ENCODE measurements at places on chromosomes 3 and 15. TPM values are rescaled to one million over a fixed set of nuclear protein-coding genes. Genes with fewer than 3 reads are reported as not detected.

DNA sequence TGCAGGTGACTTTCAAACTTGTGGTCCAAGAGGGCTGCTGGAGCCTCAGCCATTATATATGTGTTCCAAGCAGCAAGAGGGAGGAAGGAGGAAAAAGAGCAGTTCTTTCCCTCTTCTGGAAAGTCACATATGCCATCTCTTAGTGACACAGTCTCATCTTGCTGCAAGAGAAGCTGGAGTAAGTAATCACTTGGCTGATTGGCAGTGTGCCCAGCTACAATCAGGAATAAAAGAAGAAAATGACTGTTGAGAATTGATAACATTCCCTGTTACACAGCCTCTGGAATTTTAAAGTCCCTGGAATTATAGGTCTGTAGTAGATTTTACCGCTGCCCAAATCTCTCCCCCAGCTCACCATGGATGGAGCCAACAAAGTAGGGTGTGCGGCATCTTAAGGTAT is 31.4 kb upstream of the LYZL4 start:
- no peak for DNase-seq

Gene AP2M1
- total RNA-seq, result 404 TPM

DNA sequence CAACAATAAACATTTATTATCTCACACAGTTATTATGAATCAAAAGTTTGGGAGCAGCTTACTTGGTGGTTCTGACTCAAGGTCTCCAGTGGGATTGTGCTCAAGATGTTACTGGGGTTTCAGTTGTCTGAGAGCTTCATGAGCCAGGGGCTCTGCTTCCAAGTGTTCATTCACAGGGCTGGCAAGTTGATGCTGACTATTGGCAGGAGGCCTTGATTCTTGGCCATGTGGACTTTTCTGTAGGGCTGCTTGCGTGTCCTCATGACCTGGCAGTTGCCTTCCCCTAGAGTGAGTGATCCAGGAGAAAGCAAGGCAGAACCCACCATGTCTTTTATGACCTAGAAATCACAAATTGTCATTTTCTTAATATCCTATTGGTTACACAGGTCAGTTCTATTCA is 87.2 kb upstream of the TNFAIP8L3 start:
- DNase-seq, result no peak

GRCh38 chr3:151265166-151265565 is 13.2 kb downstream of the P2RY14 start:
- no peak for DNase-seq

DNA sequence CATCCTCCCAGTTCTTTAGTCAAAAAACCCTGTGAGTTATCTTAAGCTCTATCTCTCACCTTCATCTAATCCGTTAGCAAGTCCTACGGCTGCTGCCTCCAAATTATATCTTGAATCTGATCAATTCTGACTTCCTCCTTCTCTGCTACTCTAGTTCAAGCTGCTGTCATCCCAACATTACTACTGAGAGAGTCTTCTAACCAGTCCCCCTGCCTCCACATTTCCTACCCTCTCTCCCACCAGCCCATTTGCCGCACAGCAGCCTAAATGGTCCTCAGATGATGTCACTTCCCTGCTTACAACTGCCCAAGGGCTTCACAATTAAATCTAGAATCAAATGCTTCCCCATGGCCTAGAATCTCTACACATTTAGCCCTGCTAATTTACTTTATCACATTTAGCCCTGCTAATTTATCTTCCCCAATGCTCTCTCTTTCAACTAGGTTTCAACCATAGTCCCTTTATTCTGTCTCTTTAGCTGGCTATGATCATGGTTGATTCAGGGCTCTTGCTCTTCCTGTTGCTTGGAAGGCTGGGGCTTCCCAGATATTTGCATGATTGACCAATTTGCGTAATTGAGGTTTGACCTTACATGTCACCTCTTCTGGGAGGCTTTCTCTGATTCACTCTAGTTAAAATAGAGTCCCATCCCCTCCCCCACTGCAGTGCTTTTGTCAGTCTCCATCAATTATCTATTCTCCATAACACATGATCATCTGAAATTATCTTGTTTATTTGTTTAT is 11.0 kb upstream of the ARL14 start:
- DNase-seq, result no peak

- DNase-seq, result no peak
Measured at GRCh38 chr3:178350763-178351162, 185.5 kb upstream of the KCNMB2 start.

GRCh38 chr3:143824735-143825385 is 23.4 kb downstream of the SLC9A9 start:
- DNase-seq, result no peak

Gene TRANK1
- total RNA-seq, result 16.8 TPM

DNA sequence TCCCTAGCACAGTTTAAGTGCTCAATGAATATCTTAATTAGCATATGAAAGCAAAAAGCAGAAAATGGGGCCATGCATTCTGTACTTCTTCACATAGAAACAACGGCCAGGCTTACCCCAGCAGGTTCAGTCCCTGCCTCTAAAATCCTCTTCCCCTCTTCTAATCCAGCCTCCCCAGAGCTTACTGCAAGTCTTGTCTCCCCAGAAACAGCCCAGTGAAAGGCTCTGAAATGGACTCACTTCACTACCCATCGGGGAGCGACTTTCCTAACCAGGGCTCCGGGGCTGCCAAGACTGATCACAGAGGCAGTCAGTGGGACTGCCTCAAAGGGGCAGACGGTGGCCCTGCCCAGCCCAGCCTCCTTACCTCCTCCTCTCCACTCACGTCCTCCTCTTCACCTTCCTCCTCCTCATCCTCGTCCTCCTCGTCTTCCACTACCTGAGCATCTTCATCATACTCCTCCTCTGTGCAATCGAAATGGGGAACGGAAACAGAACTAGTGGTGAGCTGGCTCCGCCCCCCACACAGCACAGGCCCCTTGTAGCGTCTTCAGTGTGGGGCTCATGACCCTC is 38.0 kb downstream of the ANP32A start:
- no peak for DNase-seq

DNA sequence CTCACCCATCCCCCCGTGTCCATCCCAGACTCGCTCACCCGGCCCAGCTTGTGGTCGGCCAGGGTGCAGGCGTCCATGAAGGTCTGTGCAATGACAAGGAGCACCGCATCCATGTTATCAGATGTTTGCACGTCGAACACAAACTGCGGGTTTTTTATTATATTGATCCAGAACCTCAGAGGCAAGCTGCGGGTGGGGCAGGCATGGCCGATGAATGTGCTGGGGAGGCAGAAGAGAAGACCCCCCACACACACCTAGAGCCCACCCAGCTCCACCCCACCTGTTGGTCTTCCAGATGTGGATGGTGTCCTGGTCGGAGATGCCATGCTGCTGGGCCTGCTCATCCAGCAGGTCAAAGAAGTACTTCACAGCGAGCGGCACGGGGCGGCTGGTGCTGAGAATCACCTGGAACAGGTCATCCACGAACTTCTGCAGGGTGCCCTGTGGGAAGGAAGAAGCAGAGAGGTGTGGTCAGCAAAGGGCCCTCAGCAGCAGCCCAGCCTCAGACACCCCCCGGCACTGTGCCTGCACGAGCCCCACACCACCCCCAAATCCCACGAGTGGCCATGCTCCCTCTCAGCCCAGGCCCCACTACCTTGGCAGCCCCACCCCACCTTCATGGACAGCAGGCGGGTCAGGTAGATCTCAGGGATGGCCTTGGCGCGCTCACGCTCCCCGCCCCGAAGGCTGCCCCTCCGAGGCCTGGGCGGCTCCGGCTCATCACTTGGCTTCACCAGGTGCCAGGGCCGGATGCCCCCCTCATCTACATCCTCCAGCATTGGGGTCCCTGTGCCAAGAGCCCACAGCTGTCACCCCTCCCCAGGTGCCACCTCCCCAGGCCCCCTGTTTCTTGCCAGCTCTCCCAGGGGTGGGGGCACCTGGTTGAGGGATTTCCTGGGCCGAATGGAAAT is 20.3 kb downstream of the PLXNB1 start:
- no peak for DNase-seq

- DNase-seq, result no peak
Measured at GRCh38 chr15:44769521-44769920, 33.2 kb downstream of the TRIM69 start.

Gene IGSF10
- total RNA-seq, result 0.18 TPM

Gene ZNF609
- 27.8 TPM for total RNA-seq

- DNase-seq, result peak; percentile 75
Measured at GRCh38 chr3:43405888-43406642, 119.7 kb downstream of the SNRK start.

DNA sequence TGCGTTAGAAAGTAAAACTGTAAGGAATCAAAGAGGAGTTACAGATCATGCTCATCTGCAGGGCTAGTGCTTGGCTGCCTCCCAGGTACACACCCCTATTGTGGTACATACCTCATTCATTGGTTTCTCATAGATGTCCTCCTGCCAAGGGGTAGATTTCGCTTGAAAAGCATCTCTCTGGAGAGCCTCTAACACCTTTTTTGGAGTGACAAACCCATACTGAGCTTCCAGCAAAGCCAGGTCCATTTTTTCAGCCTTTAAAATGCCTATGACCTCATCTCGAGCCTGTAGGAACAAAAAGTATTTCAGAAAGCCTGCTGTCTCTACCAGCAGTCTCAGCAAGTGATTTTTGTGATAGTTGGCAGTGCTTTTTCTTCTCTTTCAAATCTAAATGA is 112.1 kb downstream of the CMSS1 start:
- no peak for DNase-seq

Gene ARPP21
- total RNA-seq, result not detected

Gene RASGRP1
- total RNA-seq, result 0.10 TPM

GRCh38 chr3:37519661-37520060 is 342.0 kb upstream of the CTDSPL start:
- DNase-seq, result no peak

Gene EFCC1
- 3.0 TPM for total RNA-seq

DNA sequence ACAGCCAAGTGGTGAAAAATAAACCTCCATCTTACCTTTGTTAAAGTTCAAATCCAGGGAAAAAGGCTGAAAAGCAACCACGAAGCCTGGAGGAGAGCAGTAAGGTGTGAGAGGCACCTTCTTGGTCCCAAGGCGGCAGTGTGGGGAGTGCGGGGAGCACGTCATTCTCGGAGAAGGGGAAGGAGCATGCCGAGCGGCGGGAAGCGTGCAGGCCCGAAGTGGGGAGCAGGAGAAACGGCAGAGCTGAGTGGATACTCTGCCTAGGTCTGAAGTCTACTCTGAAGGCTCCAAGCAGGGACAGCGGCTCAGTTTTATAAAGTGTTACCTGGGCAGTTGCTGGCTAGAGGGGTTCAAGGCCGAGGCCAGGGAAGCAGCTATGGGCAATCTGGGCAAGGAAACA is 96.9 kb downstream of the RYK start:
- DNase-seq, result no peak

GRCh38 chr3:125437631-125438435 is 62.7 kb upstream of the ZNF148 start:
- DNase-seq, result peak; percentile 25

DNA sequence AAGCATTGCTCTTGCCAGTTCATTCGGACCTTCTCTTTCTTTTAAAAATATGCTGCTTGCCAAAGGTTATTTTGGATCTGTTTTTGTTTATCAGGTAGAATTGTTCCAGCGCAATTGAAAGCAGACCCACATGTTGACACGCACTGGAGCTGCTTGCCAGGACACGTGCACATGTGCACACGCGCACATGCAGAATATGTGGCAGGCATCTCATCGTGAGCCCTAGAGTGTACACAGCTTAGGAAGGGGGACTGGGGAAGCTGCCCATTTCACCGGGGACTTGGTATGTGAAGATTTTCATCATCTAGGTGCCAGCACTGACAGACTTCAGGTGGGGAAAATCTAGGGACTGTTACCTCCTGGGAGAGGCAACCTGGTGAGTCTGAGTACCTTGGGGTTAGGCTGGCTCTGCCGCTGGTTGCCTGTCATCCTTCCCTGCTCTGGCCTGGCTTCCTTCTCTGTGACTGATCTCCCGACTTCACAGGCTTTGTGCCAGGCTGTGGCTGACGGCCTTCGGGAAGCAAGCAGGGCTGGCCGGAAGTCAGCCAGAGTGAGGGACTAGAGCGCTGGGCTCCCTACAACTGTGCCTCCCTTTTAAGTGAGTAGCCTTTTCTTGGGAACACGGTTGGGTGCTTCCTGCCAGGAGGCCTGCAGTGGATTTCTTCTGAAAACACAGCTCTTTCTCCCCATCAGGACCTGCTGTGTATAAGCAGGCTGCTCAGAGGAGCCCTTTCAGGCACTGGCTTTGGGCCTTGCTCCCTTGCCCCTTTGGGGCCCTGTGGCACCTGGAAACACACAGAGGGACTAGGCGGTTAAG is 129.3 kb downstream of the EEFSEC start:
- DNase-seq, result no peak

GRCh38 chr3:184711493-184712247 is at the start of gene MAGEF1:
MAGEF1 (minus strand) TSS chr3:184712064; CDS start chr3:184711821, 243 bp downstream.
- no peak for DNase-seq

- DNase-seq, result no peak
Measured at GRCh38 chr3:125115640-125116039, 59.8 kb upstream of the HEG1 start.

GRCh38 chr15:100897221-100898151 is 17.9 kb downstream of the ALDH1A3 start:
- DNase-seq, result no peak

DNA sequence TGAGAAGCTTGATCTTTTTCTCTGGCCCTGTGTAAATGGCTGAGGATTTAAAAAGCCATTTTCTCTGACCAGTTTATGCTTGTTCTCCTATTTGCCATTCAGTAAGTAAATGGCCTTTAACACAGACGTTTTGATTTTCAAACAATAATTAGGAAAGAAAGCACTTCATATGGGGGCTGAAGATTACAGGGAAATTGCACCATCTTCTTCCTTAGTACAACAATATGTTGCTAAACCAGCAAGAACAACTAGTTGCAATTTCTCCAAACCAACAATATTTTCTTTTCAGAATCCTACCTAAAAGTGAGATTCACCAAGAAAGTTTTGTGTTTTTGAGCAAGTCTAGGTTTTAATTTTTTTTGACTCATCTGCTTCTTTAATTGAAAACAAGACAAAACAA is 80.5 kb upstream of the CCNL1 start:
- DNase-seq, result no peak

DNA sequence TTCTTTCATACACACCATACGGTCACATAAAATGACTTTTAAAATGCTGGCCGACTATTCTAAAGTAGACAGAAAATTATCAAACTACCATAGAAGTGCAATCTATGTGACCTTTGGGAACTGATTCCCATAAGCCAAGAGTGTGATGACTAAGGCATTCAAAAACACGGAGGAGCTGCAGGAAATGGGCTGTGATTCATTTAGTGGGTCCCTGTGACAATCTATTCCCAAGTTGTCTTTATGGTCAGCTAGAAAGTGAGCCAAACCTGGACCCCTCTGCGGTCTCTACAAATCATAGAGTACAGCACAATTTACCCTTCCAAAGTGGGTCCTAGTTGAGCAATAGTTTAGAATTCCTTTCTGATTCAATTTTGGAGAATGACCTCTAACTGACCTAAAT is 251.5 kb upstream of the CBLB start:
- DNase-seq, result no peak

GRCh38 chr3:184694133-184694665 is 17.7 kb downstream of the MAGEF1 start:
- DNase-seq, result no peak

Gene CD200R1
- total RNA-seq, result not detected

Gene SEMA7A
- total RNA-seq, result 15.3 TPM
